Activated naive CD4-positive, alpha-beta T cell treated with anti-CD3 and anti-CD28 coated beads for 36 hours (primary cell): ENCODE measurements at places on chromosomes 3 and 15.

DNA sequence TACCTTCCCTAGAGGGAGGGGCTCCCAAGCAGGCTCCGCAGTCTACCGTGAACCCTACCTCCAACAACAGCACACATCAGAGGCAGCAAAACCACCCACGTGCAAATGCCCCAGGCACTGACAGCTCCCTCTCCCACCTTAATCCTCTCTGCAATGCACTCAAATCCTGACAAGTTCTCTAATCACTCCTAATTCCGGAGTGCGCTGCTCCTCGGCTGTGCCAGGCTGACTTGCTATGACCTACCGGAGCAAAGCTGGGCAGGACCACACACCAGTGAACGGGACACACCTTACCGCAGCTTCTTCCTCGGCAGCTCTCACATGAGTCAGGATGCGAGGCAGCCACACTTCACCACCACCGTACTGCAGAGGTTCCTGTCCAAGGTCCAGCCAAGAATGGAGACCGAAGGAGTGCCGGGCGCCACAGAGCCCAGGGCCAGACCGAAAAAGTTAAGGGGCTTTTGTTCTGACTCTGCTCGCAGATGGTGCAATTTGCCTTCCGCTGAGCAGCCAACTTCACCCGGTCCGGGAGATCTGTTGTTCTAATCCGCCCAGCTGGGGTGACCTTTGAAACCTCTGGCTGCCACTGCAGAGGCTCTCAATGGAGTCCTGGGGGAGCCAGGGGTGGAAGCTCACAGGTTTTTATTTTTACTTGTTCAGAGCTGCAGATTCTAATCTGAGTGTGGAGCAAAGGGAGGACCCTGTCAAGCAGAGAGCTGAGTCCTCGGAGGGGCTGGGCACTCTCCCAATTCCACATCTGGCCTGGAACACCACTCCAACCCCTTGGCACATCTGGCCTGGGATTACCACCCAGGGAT, 84.4 kb downstream of the MYLK start:
- DNase-seq: no peak

DNA sequence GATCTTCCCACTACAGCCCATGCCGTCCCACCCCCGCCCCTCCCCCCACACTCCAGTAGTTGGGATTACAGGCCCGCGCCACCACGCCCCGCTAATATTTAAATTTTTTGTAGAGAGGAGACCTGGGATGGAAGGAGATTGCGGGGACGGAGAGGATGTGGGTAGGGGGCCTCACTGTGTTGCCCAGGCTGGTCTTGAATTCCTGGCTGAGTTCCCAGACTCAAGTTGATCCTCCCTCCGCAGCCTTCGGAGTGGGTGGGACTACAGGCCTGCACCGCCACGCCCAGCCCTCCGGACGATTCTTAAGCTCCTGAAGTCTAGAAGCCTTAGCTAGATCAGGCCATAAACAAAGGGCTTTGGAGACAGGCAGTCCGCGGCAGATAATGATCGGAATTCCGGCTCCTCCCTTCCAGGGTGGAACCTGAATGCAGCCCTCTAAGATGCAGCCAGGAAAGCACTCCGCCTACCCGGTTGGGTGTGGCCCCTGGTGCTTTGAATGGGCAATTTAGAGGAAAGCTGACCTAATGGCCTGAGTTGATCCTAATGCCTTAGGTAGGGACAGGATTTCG, at the start of gene DPPA2:
TSS of gene DPPA2 (minus strand) at position 356 of the 569 bp plus-strand sequence. CDS start 1,975 bp downstream, outside the sequence.
- DNase-seq: no peak

- DNase-seq: no peak
Observed at GRCh38 chr3:75329476-75330097, 334.5 kb upstream of the FRG2C start.

- DNase-seq: no peak
Observed at GRCh38 chr3:11307830-11308432, 35.7 kb downstream of the ATG7 start.

- no peak for DNase-seq
Observed at GRCh38 chr3:107993771-107994170, 97.1 kb downstream of the CD47 start.

DNA sequence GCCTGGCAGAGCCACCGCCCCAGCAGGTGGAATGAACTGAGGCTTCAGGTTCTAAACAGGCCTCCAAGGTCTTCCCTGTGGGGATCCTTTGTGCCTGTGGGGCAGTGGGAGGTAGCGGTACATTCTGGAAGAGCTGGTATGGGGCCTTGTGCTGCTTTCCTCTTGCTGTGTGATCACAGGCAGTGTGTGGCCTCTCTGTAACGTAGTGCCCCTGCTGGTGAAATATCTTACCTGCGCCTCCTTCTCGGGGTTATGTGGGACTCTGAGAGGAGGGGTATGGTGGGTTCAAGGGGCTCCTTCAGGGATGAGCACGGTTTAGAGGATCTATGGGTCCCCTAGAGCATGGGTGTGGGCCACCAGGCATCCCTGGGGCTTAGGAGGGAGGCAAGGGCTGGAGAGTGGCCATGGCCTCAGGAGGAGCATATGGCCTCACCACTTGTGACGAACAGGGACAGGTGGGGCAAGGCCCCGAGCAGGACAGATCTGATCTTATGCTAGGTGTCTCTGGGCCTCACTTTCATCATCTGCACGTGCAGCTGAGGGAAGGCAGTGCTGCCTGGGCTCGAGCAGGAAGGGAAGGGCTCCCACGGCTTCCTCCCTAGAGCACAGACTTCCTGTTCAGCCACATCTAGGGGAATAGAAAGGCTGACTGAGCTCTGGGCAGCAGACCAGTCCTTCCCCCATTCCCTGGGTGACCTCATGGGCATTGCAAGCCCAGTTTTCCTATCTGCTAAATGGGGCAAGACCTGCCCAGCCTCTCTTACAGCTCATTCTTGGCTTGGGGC, 1.9 kb upstream of the ALS2CL start:
- DNase-seq: peak; percentile 73

DNA sequence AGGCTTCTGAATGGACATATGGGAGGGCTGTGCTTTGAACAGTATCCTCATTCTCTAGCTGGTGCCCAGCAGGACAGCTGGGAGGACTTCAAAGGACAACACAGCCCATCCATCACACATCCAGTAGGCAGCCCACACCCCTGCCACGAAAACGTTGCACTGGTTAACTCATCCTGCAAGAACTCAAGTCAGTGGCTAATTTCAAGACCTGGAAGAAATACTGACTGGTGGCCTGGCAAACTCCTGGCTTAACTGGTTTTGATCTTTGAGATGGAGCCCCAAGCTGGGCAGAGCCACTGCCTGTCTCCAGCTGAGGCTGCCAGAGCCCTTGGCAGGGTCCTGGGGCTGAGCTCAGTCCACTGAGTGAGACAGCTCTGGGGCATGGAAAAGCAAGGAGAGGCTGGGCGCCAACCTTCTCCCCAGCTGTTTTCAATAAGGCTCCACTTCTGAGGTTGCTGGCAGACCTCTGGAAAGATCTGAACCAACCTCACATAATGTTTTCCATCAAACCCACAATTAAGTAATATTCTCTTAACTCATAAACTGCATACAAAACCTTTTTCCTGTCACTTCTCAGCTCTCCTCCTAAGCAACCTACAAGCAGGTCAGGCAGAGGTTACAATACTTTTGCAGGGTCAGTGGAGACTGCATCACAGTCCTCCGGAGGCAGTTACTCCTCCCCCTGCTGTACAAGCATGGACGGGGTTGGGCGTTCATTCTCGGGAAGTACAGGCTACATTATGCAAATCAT, 110.3 kb downstream of the MYLK start:
- DNase-seq: no peak

GRCh38 chr3:138875754-138876664, 41.3 kb upstream of the PIK3CB start:
- DNase-seq: no peak

DNA sequence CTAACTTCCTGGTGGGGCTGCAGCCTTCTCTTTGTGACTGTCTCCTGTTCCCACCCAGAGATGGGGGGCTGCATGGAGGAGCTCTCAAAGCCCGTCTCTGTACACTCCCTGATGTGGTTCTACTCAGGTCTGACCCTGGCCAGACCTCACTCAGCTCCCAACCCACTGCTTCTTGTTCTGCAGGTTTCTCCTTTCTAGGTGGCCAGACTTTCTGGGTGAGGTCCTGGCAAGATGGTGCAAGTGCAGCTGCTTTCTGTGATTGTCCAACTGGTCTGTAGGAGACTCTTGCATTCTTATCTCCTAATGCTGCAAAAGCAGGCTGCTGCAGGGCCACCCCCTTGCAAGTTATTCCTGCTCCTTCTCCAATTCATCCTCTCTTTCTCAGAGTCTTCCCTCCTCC, 77.4 kb upstream of the XCR1 start:
- DNase-seq: no peak

DNA sequence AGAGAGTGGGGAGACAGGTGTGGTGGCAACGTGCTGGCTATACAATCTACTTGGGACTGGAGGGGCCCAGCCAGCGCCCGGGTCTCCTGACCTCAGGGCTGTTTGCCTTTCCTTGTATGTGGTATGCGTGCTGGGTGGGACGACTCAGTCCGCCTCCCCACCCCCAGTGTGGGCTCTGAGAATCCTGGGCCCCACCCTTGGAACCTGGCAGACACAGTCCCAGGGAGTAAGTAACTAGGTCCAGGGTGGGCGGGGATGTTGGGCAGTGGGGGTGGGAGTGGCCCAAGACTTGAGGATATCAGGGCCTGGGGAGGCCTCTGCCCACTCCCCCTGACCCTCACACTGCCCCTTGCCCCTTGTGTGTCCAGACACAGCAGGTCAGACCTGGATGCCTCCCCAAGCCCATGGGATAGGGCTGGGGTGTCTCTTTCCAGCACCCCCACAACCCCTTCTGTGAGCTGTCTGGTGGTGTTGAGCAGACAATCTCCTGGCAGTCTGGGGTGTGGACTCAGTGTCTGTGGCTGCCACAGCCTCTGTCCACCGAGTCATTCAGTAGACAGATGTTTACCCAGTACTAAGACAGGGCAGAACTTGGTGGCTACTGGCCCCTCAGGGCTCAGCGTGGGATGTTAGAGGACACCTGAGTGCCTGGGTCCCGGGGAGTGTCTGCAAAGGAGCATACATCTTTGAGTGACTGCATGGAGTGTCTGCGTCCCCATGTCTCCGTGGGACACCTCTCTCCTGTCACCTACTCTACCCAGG, 1.3 kb downstream of the CHST13 start:
- DNase-seq: no peak

- DNase-seq: peak; percentile 33
Observed at GRCh38 chr15:66294157-66294931, 976 bp downstream of the DIS3L start.

DNA sequence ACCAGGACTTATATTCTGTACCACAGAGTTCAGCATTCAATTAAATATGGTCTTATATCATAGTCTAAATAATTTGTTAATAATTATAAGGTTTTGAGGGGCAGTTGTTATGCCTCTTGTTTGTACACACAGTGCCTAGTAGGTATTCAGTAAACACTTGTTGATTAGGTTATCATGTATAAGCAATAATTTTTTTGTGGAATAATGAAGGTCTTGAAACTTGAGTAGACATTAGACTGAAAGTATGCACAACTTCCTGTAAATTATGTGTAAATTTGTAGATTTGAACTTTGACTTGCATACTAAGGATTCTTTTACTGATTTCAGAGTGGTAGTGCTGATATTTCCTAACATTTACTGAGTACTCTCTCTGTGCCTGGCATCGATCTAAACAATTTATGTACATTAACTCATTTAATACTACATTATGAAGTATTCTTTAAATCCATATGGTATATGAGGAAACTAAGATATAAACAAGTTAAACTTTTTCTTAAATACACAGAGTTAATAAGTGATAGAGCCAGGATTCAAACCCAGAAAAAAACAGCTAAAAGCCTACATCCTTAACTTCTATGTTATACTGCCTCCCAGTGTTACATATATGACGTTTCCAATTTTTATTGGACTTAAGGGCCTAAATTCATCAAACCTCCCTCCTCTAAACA, 65.1 kb downstream of the GLCE start:
- no peak for DNase-seq

GRCh38 chr3:88005066-88005465, 53.7 kb downstream of the CGGBP1 start:
- DNase-seq: no peak

- peak; percentile 72 for DNase-seq
Observed at GRCh38 chr3:53890726-53891475, 758 bp downstream of the SELENOK start.
